ENCODE measurements at places on chromosomes 7 and 10.

GRCh38 chr10:14556285-14556956 lies 218.3 kb downstream of the FAM107B start:
- no peak for DNase-seq

DNA sequence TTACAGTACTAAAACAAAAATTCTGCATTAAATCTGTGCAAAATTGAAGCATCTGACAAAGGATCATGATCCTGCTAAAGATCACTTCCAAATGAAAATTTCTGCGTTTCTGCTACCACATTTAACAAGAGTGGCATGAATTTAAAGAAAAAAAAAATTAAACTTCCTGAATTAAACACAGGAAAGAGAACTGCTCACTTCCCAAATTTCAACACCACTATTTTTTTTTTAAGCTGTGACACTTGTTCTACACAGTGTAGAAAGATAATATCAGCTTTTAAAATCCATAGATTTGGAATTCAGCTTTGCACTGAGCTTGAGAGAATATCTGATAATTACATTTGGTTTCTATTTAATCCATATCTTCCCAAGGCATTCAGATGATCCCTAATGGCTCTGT lies 73.6 kb downstream of the EPC1 start:
- DNase-seq: no peak

DNA sequence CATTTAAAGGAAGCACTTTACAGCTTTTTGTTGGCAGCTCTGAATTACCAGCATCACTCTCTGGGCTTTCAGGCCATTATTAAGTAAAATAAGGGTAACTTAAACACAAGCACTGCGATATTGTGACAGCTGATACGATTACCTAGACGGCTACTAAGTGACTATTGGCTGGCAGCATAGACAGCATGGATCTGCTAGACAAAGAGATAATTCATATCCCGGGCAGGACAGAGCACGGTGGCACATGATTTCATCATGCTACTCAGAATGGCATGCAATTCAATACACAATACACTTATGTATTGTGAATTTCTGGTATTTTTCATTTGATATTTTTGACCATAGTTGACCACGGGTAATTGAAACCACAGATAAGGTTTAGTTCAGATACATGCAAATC lies 522.0 kb upstream of the LRRN3 start:
- no peak for DNase-seq

DNA sequence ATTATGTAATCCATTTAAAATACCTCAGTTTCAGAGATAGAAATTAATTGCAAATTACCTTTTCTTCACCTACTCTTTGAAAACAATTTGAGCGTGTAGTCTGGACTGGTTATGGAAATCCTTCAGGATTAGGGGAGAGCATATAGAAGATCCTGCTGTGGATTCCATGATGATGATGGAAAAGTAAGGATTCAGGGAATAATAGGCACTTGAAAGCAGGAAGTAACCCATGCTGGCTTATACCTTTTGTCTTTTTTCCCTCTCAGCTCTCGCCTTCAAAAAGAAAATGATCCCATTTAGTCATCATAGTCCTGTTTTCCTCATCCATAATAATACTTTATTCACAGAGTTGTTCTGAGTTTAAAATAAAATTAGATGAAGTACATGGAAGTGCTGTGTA lies 4.4 kb downstream of the HBP1 start:
- DNase-seq: no peak

DNA sequence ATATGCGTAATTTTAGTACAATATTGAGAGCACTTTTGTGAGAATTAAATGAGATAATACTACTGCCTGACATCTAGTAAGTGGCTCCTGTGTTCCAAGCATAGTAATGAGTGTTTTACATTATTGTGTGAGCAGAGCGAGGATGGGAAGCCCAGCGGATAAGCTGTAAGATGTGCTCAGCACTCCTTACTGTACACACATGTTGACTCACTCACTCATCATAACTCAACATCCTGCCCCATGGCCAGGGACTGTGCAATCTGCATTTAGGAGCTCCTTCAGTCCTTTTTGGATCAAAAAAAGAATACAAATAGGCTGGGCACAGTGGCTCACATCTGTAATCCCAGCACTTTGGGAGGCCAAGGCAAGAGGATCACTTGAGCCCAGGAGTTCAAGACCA lies 72.9 kb upstream of the NEBL start:
- no peak for DNase-seq

DNA sequence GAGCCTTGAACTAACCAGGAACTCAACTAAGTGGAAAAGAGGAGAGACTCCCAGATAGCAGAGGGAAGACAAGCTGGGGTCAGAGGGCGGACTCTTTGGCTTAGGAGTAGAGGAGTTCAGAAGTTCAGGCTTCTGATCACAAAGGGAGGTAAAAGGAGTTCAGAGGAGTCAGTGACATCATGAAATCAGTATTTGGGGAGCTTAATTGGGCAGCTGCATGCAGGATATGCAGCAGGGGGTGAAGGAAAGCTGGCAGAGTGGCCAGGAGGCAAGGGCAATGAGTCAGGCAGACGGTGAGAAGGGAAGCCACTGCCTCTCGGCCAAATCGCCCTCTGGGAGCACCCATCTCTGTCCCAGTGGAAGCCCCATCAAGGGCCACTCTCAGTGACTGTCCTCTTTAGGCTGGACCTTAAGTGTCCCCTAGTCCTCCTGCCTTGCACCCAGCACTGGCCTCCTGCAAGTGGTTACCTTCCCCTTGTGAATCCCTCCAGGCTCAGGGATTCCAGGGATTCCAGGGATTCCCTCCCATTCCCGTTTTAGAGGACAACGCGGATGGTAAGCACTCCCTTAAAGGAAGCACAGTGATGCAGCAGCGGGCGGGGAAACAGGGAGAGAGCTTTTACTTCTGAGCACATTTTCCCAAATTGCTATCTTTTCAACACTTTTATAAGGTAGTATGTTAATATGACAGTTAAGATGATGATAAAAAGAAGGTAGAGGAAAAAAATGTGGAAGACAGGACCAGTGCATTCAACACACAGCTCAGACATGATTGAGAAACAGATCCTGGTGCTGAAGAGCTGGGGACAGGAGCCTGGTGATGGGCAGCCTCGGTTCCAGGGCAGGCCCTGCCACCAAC lies 72.6 kb downstream of the KCNMA1 start:
- DNase-seq: no peak

DNA sequence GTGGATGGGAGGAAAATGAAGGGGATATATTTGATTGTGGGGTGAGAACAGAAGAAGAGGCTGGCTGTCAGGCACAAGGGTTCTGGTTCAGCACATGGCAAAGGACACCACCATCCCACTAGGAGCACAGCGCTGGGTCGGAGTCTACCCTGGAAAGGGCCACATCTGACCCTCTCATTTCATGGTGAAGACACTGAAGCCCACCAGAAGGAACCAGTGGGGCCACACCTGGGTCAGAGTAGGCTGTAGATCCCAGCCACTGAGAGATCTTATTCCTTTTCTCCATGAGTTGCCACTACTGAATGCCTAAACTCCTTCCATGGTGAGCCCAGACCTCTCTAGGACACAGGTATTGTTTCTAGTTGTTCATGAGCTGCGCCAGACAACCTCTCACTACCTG lies 25.8 kb downstream of the SFTPD start:
- no peak for DNase-seq

DNA sequence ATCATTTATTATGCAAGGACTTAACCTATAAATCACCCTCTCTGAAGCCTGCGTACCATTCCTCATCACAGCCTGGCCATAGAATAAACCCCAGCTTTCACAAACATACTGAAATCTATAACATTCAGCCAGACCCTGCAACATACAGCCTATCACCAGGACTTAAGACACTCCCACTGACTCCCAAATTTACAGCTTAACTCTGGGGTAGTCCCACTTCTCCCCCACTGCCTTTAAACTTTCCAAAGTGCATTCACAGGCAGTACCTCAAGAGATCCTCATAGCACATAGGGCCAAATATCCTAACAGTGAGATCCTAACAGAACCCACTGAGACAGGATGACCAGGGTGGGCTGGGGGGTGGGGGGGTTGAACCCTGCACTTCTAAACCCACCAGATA lies 3.5 kb downstream of the LDB1 start:
- DNase-seq: no peak

DNA sequence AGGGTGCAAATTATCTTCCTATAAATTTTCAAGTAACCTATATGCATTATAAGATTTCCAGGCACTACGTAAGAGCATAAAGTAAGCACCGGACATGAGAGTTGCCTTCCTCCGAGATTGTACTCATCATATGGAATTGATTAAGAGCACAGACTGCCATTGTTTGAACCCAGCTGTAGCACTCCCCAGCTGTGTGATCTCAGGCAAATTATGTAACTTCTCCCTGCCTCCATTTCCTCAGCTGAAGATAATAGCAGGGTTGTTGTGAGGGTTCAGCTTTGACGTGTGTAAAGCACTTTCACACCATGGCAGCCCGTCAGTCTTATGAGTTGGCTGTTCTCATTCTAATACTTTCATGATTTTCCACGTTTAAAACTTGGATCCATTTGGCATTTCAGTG lies 122.6 kb downstream of the ITIH5 start:
- DNase-seq: no peak

- DNase-seq: no peak
These were observed 124.7 kb downstream of the ARID5B start for GRCh38 chr10:62025901-62026879.

DNA sequence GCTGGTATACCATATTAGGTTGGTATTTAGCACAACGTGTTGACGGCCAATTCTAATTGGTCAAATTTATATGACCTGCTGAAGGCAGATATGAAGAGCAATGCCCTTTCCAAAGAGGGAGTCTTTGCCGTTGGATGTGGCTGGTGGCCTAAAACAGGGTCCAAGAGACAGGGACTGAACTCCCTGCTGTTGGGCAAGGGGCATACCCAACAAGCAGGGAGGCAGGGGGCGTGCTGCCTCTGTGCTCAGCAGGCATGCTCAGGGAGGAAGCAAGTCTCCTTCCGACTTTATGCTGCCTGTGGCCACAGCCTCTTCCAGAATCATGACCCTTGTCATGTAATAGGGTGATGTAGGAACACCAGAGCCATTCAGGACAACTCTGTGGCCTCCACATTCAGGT lies 167.7 kb upstream of the NPVF start:
- no peak for DNase-seq

- no peak for DNase-seq
These were observed 20.7 kb downstream of the TSPAN13 start for GRCh38 chr7:16774294-16774693.

DNA sequence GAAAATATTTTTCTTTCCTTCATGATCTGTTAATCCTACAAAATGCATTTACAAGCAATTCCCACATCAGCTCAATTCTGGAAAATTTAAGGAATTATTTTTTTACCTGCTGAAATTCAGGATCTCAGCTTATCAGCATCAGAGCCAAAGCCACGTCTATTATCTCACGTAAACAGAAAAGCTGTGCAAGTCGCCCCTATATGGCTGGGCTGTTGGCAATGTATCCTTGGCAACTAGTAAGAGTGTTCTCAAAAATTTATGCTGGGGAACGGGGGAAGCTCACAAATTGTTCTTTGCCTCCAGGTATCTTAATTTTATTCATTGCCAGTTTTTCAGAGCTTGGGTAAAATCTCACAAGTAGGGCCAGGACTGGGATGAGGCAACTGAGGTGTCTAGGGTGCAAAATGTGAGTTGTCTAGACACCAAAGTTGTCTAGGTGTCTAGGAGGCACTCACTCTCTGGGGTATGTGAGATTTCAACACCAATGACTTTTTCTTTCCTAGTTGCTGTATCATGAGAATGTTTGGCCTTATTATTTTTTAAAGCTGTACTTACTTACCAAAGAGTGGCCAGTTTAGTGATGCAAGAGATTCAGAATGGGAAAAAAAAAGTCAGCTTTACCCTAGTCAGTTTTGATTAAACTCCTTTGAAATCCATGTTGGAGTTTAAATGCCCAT lies 5.1 kb downstream of the GSTO2 start:
- no peak for DNase-seq

DNA sequence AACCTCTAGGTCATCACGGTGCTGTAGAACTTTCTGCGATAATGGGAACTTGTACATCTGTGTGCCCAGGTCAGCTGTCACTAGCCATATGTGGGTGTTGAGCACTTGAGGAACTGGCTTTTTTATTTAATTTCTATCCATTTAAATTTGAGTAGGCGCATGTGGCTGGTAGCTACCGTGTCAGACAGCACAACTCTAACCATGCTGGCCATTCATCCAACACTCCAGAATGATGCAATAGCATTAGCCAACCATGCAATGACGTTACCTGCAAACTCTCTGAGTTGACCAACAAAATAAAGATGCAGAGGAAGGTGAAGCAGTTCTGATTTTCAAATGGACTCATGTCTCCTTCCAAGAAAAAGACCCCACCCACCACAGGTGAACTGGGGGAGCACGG lies 24.4 kb upstream of the CHST15 start:
- no peak for DNase-seq

DNA sequence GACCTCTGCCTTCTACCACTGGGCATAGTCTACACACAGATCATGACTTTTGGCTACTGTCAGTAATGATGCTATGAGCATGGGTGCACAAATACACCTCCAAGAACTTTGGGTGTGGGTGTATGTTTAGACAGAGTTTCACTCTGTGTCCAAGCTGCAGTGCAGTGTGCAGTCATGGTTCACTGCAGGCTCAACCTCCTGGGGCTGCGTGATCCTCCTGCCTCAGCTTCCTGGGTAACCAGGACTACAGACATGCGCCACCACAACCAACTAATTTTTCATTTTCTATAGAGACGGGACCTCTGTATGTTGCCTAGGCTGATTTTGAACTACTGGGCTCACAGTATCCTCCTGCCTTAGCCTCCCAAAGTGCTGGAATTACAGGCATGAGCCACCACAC lies 194.4 kb downstream of the NSUN6 start:
- no peak for DNase-seq

GRCh38 chr10:132446661-132447445 lies 49.9 kb downstream of the PWWP2B start:
- no peak for DNase-seq

DNA sequence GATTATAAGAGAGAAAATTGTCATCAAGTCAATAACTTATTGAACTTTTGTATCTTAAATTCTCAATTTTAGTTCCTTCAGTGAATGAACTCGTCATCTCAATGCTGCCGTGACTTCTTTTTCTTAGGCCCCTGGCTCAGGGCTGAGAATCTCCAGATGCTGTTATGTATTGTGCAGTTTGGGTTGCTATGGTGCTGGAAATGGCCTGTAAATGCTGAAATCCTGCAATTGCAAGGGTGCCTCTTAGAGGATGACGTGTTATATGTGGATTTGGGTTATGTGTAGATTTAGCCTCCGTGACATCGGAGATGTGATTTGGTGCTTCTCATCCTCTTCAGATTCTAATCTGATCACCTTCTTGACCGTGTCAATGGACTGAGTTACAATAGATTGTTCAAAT lies 55.7 kb upstream of the ZRANB1 start:
- no peak for DNase-seq

GRCh38 chr7:38700116-38700515 lies 68.9 kb upstream of the AMPH start:
- DNase-seq: no peak

DNA sequence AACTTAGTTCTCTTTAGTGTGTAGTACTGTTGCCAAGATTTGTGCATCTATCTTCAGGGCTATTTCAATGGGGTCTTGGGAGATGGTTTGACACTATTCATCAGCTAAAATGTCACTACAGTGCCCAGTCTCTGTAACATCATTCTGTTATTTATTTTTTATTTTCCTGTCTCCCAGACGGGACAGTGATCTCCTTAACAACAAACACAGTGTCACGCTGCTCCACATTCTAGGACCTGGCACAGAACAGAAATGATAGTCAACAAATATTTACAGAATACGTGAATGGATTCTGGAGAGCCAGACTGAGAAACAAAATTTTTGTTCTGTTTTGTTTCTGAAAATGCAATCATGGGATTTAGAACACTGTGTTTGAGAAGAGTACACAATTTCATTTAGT lies 937.7 kb upstream of the LRRN3 start:
- DNase-seq: no peak

- DNase-seq: no peak
These were observed 5.6 kb upstream of the IFIT2 start for GRCh38 chr10:89296220-89296648.

GRCh38 chr7:35760143-35760745 lies 40.6 kb upstream of the SEPTIN7 start:
- DNase-seq: no peak

All from posterior vena cava (tissue), 2 donors.